NCI-H526 (cell line): ENCODE measurements at places on chromosomes 11 and 22.

DNA sequence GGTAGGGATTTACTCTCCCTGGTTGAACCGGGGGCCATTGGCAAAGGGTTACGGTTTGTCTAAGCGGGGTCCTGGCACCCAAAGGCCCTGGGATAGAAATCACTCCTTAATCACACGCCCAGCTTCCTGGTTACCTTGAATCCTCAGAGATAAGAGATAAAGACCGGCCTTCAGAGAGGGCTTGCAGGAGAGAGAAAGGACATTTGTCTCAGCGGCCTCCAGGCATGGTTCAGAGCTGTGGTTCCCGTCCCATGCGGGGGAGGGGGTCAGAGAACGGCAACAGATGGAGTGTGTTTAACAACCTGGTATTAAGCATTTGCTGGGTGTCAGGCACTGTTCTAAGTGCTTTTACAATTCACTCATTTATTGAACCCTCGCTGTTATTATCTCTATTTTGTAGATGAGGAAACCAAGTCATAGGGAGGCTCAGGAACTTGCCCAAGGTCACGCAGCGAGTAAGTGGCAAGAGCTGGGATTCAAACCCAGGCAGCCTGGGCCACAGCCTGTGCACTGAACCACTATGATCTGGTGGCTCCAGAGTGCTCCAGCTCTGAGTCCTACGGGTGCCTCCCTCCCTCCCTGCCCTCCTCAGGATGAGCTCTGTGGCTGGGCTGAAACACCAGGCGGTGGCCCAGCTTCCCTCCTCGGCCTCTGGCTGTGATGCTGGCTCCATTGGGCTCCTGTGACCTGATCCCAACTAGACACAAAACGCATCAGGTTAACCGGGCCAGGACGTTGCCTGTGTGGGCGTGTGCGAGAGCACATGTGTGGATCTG is 18.6 kb downstream of the LRRC10B start:
- no peak for DNase-seq

- DNase-seq: no peak
Measured at GRCh38 chr11:117195258-117195657, 3.9 kb upstream of the TAGLN start.

DNA sequence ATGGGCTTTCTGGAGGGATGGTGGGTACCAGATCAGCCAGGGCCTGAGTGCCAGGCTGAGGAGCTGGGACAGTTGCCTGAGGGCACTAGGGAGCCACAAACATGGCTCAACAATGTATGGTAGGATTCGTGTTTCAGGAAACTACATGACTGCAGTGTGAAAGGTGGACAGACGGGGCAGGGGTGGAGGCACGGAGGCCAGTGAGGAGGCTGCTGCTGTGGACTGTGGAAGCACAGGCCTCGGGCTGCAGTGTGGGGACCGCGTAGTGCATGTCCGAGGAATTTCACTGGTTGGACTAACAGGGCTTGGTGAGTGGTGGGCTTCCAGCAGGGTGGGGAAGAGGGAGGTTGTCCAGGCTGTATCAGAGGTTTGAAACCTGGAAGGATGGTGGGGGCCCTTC is 7.8 kb downstream of the P2RY2 start:
- no peak for DNase-seq

DNA sequence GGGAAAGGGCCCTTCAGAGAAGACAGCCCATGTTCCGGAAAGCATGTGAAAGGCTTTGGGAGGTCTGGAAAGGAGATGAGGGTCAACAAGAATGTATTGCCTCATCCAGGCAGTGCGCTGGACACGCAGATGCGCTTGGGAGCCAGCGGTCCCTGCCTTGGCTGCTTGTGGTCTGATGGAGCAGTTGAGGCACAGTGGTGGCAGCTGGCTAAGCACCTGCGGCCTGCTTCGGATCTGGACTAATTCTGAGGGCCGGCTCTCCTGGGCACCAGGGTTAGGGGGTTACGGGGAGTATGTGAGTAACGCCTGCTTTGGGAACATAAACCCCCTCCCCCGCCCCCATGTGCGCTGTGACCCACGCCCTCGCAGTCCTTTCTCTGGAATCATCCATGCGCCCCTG is 4.6 kb upstream of the TM7SF2 start:
- no peak for DNase-seq

DNA sequence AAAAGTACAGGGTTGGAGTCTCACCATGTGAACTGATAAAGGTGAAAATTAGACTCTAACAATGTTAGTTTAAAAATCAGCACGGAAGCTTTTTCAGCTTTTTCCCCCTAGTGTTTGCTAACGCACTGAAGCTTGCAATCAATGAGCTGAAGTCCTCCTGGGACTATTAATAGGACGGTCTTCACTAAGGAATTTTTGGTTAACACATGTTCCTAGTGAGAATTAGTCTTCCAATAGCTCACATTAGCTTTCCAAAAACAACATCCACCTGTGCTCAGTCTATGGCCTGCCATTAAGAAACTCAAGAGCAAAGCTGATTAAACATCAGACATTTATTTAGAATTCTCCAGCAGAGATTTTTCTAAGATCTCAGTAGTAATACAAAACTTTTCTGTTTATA is 26.7 kb upstream of the DDI1 start:
- no peak for DNase-seq

DNA sequence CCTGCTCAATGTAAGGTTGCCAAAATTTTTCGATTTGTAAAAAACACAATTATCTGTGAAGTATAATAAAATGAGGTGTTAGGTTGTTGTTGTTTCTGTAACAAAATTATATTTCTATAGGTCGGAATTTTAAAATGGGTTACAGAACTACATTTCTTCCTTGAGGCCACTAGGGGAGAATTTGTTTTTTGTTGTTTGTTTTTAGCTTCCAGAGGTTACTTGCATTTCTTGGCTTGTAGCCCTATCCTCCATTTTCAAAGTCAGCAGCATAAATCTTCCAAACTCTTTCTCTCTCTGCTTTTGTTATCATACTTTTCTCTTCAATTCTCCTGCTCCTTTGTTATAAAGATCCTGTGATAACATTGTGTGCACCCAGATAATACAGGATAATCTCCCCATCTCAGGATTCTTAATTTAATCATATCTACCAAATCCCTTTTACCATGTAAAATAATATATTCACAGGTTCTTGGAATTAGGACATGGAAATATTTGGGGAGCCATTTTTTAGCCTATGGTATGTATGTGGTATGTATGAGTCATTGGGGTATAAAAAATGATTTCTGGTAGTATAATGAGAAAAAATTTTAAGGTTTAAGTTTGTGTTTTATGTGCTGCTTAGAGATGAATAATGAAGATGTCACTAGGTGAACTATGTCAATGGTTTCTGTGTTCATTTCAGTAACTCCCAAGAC is 9.4 kb upstream of the PATL1 start:
- DNase-seq: no peak

- DNase-seq: no peak
Measured at GRCh38 chr11:61851113-61851899, 23.2 kb downstream of the FADS2 start.

DNA sequence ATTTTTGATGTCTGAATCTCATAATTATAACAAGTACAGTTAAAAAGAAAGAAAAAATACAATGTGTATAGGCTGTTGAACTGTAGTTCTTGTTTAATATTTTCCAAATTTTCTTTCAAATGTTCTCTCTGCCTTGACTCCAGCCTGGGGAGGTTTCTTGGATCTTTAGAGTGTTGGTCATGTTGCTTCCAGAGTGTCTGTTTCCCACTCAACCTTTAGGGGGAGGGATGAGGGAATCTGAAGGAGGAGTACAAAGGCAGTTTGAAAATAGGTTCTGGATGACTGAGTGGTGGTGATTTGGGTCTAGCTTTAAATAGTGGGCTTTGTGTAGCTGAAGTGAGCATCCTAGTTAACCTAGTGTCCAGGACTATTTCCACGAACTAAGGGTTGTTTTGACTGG is 2.0 kb downstream of the CTNND1 start:
- peak; percentile 50 for DNase-seq

DNA sequence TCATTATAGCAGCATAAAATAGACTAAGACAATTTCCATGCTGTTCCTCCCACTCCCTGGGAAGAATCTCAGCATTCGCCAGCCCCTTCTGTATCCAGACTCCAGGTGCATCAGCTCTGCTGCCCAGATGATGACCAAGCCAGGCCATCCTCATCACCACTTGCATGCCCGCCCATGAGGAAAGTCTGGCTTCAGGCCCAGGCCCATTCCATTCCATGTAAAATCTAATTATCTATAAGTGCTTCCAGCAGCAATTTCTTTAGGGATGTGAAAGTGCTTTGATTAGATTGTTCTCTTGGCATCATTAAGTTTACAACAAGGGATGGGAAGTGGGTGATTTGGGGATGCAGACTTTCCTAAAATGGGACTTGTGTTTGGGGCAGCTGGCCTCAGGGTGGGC is 100.3 kb downstream of the INSC start:
- DNase-seq: no peak

DNA sequence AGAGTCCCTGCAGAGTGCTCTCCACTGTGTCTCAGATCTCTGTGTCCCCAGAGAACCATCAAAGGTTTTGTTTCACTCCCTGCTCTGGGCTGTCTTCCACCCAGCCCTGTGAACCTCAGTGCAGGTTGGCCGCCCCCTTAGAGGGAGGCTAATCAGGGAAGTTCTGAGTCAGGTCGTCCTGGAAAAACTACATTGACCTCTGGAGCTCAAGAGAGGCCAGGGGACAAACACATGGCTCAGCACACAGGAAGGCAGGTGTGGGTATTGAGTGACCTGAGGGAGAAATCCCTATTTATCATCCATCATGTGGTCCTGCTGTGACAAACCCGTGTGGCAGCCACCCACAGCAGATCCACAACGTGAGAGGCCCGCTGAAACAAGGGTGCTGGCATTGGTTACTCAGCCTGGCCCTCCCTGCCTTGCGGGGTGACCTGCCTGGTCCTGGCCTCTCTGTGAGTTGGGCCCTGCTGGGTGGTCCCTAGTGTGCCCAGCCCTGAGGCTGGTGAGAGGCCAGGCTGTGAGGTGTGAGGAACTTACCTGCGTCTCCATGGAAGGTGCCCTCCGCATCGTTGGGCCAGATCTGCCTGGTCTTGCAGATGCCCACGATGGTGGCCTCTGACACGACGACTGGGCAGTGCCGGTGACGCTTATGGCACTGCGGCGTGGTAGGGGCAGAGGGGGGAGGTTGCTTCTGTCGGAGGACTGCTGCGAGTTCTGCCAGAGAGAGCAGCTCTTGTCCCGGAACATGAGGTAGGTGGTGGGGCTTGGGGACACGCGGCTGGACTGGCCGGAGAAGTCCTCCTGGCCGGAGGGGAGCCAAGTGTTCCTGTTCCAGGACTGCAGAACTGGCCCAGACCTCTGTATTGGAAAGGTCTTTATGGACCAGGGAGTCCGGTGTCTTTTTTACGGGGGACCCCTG is 669 bp upstream of the BCR start:
- DNase-seq: peak; percentile 25

- no peak for DNase-seq
Measured at GRCh38 chr11:47571895-47572294, 6.5 kb downstream of the PTPMT1 start.

- no peak for DNase-seq
Measured at GRCh38 chr11:70397336-70397982, 870 bp upstream of the CTTN start.

DNA sequence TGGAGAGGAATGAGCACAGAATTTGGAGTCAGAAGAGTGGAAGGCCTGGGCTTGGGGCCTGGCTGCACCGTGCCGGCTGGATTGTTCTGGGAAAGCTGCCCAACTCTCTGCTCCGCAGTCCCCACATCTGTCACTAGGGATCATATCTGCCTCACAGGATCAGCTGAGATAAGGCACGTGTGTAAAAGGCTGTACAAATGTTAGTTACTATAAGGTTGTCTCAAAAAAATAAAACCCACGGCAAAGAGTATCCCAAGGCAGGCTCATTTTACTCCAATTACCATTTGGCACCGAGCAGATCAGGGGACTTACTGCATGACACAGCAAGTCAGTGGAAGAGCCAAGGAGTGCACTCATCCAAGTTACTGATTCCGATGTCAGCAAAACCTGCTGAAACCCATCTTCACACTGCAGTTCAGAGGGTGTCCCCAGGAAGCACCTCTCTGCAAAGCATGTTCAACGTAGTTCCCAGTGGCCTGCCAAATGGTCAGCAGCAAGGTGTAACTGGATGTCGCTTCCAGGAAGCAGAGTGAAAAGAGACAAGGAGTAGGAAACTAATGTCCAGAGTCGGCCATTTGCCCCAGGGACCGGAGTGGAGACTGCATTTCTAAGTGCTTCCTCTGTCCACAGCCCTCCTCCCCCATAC is 18.1 kb upstream of the MRTFA start:
- DNase-seq: peak; percentile 11

- DNase-seq: no peak
Measured at GRCh38 chr11:12482839-12483238, 105.5 kb downstream of the PARVA start.

- DNase-seq: no peak
Measured at GRCh38 chr11:79296141-79296540, 144.7 kb downstream of the TENM4 start.

DNA sequence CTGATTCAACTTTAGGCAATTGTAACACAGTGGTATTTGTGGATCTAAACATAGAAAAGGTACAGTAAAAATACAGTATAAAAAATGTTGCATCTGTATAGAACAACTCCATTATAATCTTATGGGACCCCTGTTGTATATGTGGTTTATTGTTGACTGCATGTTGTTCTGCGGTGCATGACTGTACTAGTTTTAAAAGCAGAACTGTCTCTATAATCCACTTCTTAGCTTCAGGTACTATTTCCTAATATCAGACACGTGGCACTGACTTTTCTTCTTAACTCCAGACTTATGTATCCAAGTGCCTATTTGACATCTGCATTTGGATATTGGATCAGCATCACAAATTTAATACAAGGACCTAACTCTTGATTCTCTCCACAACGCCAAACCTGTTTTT is 41.1 kb downstream of the PACS1 start:
- DNase-seq: no peak

DNA sequence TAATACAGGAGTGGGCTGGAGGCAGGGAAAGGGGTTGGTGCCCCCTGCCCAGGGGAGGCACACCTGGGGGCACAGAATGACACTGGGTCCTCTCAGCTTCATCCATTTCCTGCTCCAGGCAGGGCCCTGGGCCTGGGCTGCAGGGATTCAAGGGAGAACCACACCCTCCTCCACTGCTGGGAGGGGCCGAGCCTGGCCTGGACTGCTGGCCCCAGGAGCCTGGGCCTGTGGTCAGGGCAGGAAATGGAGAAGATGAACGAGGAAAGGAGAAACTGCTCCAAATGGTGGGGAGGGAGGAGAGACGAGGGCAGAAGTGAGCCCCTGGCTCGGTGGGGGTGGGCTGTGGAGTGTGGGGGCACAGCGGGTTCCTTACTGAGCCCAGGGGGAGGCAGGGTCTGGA is 38.1 kb upstream of the KCNQ1OT1 start:
- no peak for DNase-seq
